Tibial artery (tissue), 4 donors: ENCODE measurements at places on chromosomes 1 and 21.

DNA sequence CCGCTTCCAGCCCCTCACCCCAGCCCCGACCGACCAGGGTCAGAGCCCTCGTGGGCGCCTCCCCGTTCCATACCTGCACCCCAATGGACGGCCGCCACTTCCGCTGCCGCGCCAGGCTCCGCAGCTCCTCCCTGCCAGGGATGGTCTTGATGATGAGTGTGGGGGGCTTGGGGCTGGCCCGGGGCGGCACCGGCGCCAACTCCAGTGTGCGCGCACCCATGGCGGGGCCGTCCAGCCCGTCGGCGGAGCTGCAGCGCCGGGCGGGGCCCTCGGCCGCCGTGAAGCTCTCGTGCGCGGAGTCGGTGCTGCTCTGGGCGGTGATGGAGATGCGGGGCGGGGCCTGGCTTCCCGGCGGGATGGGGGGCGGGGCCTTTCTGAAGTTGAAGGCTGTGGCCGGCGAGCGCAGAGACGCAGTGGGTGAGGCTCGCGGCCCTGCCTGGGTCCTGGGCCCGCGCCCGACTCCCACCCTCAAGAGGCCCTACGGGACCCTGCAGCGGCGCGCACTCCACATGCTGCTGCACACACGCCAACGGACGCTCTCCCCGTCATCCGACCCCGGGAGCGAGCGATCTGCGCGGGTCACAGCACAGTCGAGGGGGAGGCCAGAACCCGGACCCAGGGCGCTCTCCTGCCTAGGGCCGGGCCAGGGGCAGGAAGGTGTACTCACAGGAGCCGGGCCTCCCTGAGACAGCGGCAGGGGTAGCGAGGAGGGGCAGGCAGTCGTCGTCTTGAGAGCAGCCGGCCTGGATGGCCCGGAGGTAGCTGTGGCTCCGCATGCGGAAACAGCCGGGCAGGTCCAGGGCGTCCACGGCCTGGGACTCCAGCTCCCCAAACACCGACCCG, 26.1 kb upstream of the SMIM12 start:
- DNase-seq = peak; percentile 52

GRCh38 chr1:232127190-232127589, 500.6 kb downstream of the DISC1 start:
- DNase-seq = no peak

DNA sequence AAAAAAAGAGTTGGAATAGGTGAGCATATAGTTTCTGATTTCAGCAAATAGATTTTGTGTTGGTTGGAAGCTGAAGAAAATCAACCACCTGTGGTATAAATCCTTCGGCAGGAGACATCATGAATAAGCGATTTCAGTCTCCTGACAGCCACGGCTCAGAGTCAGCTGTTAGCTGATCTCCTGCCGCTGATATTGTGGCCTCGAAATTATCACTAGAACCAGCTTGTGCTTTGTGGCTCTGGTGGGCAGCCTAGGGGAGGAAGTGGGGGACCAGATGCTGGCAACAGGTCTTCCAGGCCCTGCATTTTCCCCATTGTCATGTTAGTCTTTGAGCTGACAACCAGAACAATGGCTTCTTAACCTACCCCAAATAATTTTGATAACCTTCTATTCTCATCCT, 842 bp upstream of the GCSAML start:
- DNase-seq = no peak

- DNase-seq = peak; percentile 71
These were observed 20.8 kb downstream of the PHLDA3 start for GRCh38 chr1:201447903-201448871.

DNA sequence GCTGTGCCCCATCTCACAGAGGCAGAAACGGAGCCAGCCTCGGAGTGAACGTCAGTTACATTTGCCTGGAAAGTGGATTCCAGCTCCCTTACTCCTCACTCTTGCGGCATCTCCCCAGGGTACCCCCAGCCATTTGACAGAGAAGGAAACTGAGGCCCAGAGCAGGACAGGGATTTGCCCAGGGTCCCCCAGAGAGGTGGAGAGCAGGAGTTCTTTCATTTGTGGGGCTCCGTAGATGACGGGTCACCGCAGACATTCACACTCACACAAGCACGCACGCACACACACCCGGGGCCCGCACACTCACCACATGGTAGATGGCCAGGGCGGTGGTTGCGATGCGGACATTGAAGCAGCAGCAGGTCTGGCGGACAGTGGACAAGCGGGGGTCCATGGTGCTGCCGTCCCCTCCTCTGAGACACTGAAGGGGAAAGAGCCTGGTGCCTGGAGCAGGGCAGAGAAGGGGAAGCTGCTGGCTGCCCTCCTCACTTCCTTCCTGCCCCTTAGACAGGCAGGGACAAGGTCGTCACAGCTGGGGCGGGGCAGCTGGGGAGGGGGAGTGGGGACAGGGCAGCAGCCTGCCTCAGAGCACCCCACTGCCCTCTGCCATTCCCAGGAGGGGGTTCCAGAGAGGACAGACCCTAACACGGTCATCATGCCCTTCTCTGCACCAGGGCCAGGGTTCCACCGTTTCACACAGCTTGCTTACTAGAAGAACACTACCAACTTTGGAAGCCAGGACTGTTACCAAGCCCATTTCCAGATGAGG, at the start of gene LAPTM5:
TSS of gene LAPTM5 (minus strand) at position 423 of the 769 bp plus-strand sequence. CDS start at position 394, 29 bp downstream.
- DNase-seq = peak; percentile 56

- no peak for DNase-seq
These were observed at the start of gene ADAM30 for GRCh38 chr1:119896303-119896702. Gene ADAM30 (minus strand): TSS chr1:119896515. CDS start chr1:119896336, 179 bp downstream.

DNA sequence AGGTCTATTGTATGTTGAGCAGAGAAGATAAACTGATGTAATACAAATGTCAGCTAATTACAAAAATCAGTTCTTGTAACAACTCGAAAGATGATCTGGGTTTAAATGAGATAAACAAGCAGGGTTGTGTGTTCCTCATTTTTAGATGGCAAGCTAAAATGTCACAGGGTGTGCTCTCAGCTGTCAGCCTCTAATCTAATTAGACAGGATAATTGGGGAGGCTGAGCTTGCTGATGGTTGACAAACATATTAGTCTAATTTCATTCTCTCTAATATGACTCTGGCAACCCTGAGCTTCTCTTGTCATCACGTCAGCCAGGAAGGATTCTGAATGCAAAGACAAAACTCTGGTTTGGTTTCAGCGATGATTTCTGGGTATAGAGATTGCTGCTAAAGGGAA, 335.3 kb upstream of the KAZN start:
- DNase-seq = no peak

DNA sequence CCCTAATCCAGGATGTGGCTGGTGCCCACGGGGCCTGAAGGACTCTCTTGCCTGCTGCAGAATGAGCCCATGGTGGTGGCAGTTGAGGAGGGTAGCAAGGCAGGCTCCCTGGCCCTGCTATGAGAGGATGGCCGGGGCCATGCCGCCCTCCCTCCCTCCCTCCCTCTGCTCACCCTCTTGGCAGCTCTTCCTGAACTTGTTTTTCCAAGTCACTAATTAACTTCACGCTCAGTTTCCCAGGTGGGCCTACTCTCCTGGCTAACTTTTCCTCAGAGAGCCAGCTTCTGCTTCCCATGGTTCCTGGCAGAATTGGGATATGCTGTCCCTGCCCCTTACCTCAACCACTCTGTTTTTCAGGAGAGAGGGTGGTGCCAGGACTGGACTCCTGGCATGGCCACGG, 10.2 kb downstream of the KCNC4 start:
- no peak for DNase-seq

GRCh38 chr1:11550664-11551283, 71.8 kb downstream of the DISP3 start:
- DNase-seq = no peak

- DNase-seq = no peak
These were observed 185.9 kb downstream of the TPR start for GRCh38 chr1:186189156-186189555.

GRCh38 chr1:159756397-159756796, 24.4 kb upstream of the DUSP23 start:
- no peak for DNase-seq

DNA sequence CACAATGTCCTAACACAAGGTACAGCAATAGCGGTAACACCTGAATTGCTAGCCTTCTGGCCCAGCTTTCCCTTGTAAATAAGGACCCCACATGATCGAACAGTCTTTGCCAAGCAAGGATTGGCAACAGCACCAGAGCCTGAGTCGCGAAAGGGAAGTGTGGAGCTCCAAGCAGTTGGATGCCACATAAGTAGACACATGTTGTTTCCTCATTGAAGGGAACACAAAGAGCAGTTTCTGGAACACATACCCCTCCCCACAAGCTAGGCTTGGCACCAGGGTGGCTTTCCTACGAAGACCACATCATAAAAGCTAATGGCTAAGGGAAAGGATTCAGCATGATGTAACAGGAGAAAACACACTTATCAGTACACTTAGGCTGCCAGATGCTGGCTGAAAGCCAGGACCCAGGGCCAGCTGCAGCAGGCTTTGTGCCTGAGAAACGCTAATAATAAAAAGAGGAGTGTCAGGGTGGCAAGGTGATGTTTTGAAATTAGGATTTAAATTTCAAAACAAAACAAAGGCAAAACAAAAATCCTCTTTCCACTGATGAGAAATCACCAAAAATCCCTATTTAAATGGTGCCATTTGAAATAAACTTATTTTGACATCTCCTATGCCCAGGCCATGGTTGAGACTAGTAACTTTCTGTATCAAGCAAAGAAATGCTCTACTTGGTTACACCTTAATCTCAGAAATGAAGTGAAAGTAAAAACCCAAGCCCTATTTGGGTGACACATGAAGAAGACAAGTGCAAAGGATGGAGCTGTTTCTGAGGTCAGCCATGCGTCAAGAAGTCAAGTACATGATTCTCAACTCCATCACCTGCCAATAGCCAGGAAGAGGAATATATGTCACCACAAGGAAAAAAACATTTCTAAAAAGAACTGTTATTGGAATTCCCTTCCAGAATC, 11.9 kb upstream of the CPLANE2 start:
- DNase-seq = peak; percentile 95

DNA sequence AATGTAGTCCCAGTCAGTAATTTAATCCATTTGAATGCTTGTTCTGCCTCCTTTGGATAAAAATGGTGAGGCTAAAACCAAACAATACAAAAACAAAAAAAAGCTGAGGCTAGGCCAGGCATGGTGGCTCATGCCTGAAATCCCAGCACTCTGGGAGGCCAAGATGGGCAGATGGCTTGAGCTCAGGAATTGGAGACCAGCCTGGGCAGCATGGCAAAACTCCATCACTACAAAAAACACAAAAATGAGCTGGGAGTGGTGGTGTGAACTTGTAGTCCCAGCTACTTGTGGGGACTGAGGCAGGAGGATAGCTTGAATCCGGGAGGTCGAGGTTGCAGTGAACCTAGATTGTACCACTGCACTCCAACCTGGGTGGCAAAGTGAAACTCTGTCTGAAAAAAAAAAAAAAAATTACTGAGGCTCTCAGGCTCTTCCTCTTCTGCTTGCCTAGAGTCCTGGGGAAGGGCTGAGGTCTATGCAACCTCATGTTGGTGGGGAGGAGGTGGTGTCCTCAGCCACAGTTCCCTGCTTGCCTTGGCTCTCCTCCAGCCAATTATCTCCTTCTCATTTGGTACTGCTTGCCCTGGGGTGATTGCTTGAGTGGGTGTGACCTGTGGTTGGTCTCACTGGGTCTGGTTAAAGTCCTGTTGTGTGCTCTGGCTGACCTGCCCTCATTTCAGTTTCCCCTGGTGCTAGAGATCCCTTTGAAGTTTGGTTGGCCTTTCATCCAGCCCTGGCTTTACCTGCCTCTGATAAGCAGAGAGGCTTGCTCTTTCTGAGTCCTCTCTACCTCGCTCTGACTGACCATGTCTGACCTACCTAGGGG, 20.9 kb downstream of the S1PR1 start:
- DNase-seq = no peak

- DNase-seq = no peak
These were observed 6.3 kb upstream of the MAP10 start for GRCh38 chr1:232798920-232799319.

DNA sequence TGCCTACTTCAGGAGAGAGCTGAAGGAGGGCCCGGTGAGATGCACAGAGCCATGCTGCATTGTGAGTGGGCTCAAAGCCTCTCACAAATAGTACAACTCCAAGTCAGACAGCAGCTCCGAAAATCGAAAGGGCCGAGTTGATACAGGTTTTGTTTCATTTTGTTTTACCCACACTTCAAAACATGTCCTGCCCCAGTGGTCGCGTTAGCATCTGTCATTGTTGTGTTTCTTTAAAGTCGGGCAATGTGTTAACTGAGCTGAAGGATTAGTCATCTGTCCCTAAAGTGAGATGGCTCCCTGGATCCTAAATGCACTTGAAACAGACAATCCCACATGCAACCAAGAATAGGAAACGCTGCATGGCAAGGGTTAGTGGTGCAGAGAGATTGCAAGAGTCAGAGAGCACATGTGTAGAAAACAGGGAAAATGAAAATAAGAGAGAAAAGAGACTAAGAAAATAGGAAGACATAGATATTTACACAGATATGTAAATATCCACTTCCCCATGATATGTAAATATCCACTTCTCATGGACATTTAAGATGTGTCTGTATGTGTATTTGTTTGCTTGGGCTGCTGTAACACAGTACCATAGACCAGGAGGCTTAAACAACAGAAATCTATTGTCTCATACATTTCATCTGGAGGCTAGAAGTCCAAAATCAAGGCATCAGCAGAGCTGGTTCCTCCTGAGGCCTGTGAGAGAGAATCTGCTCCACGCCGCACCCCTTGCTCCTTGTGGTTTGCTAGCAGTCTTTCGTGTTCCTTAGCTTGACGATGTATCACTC, 131.4 kb upstream of the RAB4A start:
- DNase-seq = no peak

DNA sequence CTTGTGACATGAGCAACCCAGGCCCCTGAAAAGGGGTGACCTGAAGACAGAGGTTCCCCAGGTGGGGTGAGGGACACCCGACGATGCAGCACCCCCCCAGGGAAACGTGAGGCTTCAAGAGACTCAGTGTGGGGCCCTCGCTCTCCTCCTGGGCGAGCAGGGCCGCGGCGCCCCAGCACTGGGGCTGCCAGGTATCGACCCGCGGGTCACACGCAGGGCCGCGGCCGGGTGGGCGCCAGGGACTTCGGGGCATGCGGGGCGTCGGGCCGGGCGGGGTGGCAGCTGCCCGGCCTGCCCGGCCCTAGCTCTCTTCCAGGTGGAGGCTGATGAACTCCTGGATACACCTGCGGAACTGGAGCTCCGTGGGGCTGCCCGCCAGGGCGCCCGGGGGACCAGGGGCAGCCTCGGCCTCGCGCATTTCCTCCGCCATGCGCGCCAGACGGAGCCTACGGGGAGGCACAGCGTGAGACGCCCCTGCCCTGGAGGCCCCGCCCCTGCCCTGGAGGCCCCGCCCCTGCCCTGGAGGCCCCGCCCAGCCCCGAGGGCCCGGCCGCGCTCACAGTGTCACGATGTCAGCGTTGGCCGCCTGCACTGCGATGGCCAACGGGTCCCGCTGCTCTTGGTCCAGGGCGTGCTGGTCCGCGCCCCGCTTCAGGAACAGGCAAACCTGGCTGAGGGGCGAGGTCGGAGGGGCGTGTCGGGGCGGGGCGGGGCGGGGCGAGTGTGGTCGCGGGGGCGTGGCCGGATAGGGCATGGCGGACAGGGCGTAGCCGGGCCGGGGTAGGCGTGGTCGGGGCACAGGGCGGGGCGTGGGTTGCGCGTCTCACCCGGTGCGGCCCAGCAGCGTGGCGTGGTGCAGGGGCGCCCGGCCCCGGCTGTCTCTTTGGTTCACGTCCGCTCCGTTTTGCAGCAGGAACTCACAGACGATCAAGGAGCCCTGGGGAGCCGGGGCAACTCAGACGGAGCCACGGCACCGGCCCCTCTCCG, 13.3 kb downstream of the SCNN1D start:
- DNase-seq = no peak
